ENCODE measurements at places on chromosomes 5 and 9.

DNA sequence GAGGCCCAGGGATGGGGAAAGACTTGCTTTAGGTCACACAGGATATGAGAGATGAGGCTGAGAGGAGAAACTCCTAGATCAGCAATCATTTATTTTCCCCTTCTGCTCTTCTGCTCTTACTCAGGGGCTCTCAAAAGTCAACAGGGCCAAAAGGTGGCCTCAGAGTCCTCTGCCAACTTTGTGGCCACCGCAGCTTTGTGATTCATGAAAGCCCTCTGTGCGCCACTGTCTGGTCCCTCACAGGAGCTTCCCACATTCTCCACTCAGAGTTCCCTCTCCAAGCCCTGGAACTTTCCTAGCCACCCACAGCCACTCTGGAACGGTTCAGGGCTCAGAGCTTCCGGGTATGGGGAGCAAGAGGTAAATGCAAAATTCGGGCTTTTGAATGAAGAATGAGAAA lies 82.4 kb downstream of the COL27A1 start:
- no peak for DNase-seq

DNA sequence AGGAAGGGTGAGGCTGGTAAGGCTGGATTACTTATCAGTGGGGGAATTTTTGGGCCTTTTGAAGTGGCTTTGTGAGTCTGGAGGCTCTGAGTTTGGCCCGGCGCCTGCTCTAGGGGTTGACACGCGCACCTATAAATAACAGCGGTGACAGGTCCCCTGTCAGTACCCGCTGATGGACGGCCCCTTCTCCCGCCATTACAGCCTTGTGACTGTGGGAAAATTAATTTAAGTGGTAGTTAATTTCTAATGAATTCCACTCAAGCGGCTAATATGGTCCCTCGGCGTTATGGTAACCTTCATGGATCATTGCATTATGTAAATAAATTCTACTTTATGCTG lies 16.5 kb downstream of the MRPL36 start:
- DNase-seq: no peak

DNA sequence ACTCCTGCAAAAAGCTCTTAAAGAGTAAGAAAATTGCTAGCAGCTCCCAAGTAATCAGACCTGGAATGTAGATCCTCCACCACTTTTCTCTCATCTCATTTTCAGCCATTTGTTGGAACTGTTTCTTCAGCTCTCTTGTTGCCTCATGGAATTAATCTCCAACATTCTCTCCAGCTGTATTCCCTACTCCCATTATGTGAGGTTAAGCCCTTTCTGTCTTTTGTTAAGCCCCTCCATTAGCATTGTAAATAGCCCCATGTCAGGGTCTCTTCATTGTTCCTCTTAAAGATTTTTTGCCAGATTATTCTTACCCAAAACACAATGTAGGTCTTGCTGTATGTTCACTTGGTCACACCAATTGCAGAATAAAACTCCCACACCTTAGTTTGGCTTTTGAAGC lies 119.8 kb downstream of the PLPPR1 start:
- DNase-seq: no peak

GRCh38 chr5:62778316-62779009 lies 199.8 kb downstream of the LRRC70 start:
- DNase-seq: no peak

GRCh38 chr5:139644001-139644456 lies 4.1 kb upstream of the CXXC5 start:
- DNase-seq: no peak

DNA sequence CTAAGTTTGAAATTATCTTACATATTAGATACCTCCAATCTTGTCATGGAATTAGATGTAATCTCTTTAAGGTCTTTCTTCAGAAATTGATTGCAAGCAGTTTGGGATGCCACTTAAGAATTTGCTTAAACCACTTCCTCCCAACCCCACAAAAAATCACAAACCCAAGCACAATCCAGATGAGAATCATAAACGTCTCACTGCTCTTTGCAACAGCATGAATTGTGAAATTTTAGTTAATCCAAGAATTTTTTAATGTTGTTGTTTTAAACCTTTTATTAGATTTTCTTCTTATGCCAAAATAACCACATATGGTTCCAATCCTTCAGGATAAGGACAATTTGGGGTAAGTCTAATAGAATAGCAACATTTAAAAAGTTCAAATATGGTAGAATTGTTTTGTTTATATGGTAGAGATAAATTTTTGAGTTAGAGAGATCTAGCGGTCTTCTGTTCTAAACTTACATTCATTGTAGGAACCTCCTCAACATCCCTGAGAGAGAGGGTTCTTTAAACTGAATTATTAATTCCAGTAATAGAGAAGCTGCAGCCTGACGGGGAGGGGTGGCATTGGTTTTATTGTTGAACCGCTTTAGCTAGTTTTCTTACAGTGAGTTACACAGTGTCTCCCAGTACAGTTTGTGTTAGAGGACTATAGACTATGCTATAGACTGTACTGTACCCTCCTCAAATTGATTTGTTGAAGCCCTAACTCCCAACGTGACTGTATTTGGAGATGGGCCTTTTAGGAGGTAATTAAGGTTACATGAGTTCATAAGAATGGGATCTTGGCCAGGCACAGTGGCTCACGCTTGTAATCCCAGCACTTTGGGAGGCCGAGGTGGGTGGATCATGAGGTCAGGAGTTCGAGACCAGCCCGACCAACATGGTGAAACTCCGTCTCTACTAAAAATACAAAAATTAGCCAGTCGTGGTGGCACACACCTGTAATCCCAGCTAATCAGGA lies 24.8 kb upstream of the IL6ST start:
- DNase-seq: no peak

DNA sequence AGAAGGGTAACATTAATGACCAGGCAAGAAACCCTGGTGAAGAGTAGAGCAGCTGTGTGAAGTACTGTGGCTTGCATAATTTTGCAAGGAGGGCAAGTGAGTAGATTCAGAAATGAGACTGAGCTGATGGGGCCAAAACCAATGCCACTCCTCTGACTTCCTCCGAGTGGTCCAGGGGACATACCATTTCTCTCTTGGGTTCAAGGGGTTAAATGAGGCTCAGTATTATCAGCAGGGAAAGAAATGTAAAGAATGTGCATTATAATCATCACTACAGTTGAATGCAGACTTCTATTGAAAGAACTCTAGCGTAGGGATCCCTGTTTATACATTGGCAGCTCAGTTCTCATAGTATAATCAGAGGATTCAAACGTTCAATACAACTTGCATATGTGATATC lies 9.9 kb downstream of the POLR3G start:
- no peak for DNase-seq

DNA sequence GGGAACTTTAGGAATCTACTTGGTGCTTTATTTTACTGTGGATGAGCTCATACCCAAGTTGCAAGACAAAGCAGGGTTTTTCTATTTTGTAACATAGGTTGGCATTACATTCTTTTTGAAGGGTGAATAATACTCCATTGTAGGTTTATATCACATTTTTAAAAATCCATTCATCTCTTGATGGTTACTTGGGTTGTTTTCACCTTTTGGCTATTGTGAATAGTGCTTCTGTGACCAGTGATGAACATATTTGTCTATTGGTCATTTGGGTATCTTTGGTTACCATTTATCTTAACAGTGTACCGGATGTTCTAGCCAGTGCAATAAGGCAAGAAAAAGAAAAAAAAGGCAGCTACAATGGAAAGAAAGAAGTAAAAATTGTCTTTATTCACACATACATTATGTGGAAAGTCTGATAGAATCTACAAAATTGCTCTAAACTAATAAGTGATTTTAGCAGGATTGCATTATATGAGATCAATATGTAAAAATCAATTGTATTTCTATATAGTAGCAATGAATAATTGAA lies 40.0 kb downstream of the DENND4C start:
- no peak for DNase-seq

- no peak for DNase-seq
Observed at GRCh38 chr5:169095410-169095960, 205.5 kb downstream of the SLIT3 start.

All from stimulated activated CD4-positive, alpha-beta T cell treated with anti-CD3 and anti-CD28 coated beads, TNF-alpha, amount 100 ng/mL, for 4 hours (primary cell).